ENCODE measurements at places on chromosomes 13 and 19.

- H3K27me3 ChIP-seq = no peaks in the 10 kb centered on the region
Observed at GRCh38 chr13:26310470-26310869, 56.5 kb downstream of the CDK8 start.

DNA sequence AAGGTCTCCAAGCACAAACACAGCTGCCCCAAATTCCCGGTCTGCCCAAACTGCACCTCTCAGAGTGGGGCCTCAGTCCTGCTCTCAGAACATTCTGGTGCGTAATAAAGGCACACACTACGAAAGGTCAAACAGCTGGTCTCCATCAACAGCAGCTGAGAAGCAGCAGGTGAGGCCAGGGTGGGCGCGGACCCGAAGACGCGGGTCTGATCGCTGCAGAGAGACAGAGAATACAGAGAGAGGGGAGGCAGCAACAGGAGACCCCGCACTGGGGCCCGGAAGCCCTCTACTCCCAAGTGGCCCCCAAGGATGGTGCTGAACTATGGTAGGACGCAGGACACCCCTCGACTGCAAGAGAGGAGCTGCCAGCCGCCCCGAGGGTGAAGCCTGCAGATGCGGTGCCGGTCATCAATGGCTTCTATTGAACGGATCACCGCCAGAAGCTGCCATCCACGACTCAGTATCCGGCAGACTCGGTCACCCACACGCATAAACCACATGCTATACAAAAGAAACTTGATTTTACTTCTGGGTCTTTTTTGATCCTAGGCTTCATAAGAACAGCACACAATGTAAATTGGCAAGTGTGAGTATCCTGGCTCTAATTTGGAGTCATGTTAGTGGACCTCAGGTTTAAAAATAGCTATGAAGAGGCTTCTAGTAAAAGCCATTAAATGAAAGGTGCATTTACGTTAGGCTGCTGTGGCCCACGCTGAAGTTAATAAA, 33.4 kb downstream of the STK24 start:
- H3K27ac ChIP-seq = no peak overlapping the region
- no peak overlapping the region for H3K4me3 ChIP-seq
- no peak for DNase-seq
- H3K4me1 ChIP-seq = peaks cover 9% of the 10 kb centered on the region
- H3K36me3 ChIP-seq = no peaks in the 10 kb centered on the region

DNA sequence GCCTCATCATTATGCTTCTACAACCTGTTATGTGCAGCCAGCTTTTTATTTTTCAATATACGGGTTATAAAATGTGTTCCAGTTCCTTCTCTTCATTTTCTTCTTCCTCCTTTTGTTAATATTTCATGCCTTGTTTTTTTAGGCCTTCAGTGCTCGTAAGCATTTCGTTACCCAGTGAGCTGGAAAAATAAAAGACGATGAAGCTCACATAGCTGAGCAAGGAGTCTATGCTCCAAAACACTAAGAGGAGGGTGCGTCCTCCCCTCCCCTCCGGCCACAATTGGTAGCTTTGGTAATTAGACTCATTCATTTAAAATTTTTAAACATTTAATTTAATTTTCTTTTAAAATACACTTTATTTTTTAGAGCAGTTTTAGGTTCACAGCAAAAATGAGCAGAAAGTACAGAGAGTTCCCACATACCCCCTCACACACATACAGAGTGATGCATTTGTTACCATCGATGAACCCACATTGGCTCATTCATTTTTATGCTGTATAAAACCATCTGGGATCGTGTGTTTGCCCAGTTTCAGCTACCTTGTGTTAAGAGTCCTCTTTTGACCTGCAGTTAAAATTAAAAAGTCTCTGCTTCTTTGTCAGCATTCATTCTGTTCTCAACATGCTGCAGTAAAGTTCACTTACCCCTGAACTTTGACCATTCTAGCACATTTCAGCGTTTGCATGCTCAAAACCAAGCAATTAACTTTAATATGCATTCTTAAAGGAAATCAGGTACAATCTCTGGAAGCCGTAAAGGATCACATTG, 223.9 kb downstream of the LACC1 start:
- no peaks in the 10 kb centered on the region for H3K36me3 ChIP-seq
- H3K4me1 ChIP-seq = no peaks in the 10 kb centered on the region
- H3K4me3 ChIP-seq = no peak overlapping the region
- H3K27me3 ChIP-seq = no peaks in the 10 kb centered on the region
- DNase-seq = no peak

- H3K27ac ChIP-seq = no peak overlapping the region
- H3K27me3 ChIP-seq = no peaks in the 10 kb centered on the region
- H3K36me3 ChIP-seq = no peaks in the 10 kb centered on the region
- no peak for DNase-seq
- H3K4me1 ChIP-seq = no peaks in the 10 kb centered on the region
Observed at GRCh38 chr13:61253105-61253877, 162.4 kb downstream of the PCDH20 start.

- no peak overlapping the region for H3K27ac ChIP-seq
- no peaks in the 10 kb centered on the region for H3K36me3 ChIP-seq
- DNase-seq = no peak
- no peaks in the 10 kb centered on the region for H3K27me3 ChIP-seq
- H3K4me3 ChIP-seq = no peak overlapping the region
Observed at GRCh38 chr13:64130600-64130999, 2715.0 kb upstream of the PCDH20 start.

- no peaks in the 10 kb centered on the region for H3K27me3 ChIP-seq
- H3K4me1 ChIP-seq = peaks cover 1% of the 10 kb centered on the region
- no peak overlapping the region for H3K4me3 ChIP-seq
- no peak overlapping the region for H3K27ac ChIP-seq
Observed at GRCh38 chr13:108961542-108962125, 332.2 kb downstream of the MYO16 start.

- no peaks in the 10 kb centered on the region for H3K27me3 ChIP-seq
- no peak overlapping the region for H3K27ac ChIP-seq
- no peak for DNase-seq
- peak overlapping the region; percentile 75 for H3K4me3 ChIP-seq
Observed at GRCh38 chr19:14570864-14571527, 870 bp downstream of the NDUFB7 start.

DNA sequence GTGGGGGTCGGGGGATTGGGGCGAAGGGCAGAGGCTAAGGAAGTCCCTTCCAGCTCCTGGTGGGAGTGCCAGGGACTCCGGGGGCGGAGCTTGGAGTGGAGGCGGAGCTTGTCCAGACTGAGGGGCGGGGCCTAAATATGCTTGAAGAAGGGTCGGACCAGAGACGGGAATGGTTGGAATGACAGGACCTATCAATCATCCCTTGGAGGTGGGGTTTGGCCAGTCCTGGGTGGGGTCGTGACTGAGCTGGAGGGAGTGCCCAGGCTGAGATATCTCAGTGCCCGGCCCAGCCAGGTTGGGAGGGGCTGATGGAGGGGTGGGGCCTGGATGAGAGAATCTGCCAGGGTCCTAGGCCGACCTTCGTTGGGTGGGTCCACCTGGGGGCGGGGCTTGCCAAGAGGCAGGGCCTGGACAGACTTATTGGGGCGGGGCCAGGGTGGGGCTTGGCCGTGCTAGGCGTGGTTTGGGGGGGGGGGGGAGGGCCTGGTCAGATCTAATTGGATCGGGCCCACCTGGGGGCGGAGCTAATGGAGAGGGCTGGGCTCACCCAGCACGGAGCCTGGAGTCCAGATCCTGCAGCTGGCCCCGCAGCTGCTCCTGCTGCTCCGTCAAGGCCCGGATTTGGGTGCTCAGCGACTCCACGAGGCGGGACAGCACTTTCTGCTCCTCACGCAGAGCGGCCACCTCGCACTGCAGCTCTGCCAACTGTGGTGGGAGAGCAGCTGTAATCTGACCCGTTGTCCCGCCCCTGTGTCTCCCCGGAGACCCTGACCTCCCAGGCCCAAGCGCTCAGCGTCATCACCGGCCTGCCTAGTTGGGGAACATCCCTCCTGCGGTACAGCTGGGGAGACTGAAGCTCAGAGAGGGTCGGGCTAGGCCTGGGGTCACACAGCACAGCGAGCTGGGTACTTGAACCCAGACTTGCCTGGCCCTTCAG, 2.6 kb upstream of the WIZ start:
- peak; percentile 71 for DNase-seq
- H3K4me1 ChIP-seq = peaks cover 5% of the 10 kb centered on the region
- no peaks in the 10 kb centered on the region for H3K36me3 ChIP-seq
- H3K4me3 ChIP-seq = peak overlapping the region; percentile 18
- H3K27me3 ChIP-seq = peaks cover under 1% of the 10 kb centered on the region
